ENCODE measurements at places on chromosomes 4 and X.

GRCh38 chr4:143581331-143581946, 67.9 kb downstream of the SMARCA5 start:
- no peak for DNase-seq

GRCh38 chr4:8274066-8274652, 4.6 kb downstream of the HTRA3 start:
- DNase-seq: no peak

DNA sequence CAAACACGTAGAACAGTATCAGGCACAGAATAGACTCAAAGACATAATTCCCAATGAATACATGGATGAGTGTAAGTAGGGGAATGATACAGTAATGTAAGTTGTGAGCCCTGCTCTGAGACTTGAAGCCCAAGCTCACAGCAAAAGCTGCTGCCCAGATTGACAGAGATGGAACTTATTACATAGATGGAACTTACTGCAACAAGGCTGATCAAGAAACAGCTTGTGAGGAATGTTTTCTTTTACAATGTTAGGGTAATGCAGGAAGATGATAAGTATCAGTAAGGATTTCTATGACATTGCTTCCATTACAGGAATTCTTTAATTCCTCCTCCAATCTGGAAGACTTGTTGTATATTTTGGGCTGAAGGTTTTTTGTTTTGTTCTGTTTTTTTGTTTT, 278.4 kb downstream of the IL15 start:
- DNase-seq: no peak

- DNase-seq: no peak
Observed at GRCh38 chr4:28822163-28822562, 1898.0 kb upstream of the PCDH7 start.

DNA sequence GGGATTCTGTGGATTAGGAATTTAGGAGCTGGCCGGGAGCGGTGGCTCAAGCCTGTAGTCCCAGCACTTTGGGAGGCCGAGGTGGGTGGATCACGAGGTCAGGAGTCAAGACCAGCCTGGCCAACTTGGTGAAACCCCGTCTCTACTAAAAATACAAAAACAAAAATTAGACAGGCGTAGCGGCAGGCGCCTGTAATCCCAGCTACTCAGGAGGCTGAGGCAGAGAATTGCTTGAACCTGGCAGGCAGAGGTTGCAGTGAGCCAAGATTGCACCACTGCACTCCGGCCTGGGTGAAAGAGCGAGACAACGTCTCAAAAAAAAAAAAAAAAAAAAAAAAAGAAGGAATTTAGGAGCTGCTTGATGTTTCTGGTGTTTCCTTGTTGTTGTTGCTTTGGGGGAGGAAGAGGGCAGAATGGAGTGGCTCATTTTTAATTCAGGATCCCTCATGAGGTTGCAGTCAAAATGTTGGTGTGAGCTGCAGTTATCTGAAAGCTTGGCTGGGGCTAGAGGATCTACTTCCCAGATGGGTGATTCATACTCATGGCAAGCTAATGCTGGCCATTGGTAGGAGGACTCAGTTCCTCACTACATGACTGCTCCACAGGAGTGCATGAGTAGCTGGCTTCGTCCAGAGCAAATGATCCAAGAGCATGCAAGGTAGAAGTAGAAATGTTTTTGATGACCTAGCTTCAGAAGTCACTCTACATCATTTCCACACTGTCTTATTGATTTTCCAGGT, 26.5 kb upstream of the JADE1 start:
- DNase-seq: no peak
